SJCRH30 (cell line): ENCODE measurements at places on chromosomes 2 and 18. TPM values are rescaled to one million over a fixed set of nuclear protein-coding genes. Genes with fewer than 3 reads are reported as not detected.

Gene ABCG8
- total RNA-seq = 0.04 TPM in 1 of 2 replicates, not detected in the other

Gene SCYGR4
- total RNA-seq = not detected in 2 replicates

Gene GALR1
- total RNA-seq = not detected in 2 replicates

Gene ZSWIM2
- total RNA-seq = not detected in 2 replicates

Gene CCBE1
- not detected in 2 replicates for total RNA-seq

Gene SLC8A1
- 27.1 and 27.7 TPM in 2 replicates for total RNA-seq

Gene FAM237A
- total RNA-seq = not detected in 2 replicates

Gene UGT1A10
- total RNA-seq = not detected in 2 replicates

Gene KLHL14
- total RNA-seq = 0.05 TPM in 1 of 2 replicates, not detected in the other

Gene ATP8B1
- total RNA-seq = not detected in 2 replicates

Gene TAF4B
- total RNA-seq = 10.1 and 10.3 TPM in 2 replicates

Gene RIT2
- not detected in 2 replicates for total RNA-seq

Gene TTR
- not detected in 2 replicates for total RNA-seq

Gene CLEC4F
- total RNA-seq = not detected in 2 replicates

Gene NCKAP5
- total RNA-seq = not detected in 2 replicates

Gene NEB
- total RNA-seq = 64.0 and 74.9 TPM in 2 replicates

Gene CD207
- total RNA-seq = 0.08 TPM in 1 of 2 replicates, not detected in the other

Gene FOXI3
- total RNA-seq = not detected in 2 replicates

Gene C2orf78
- total RNA-seq = not detected in 2 replicates

Gene RAB31
- total RNA-seq = 7.1 and 8.1 TPM in 2 replicates

Gene KLHL29
- 30.8 and 34.1 TPM in 2 replicates for total RNA-seq

Gene EHD3
- not detected in 2 replicates for total RNA-seq

Gene RFX8
- 0.06 and 0.43 TPM in 2 replicates for total RNA-seq

Gene CIDEA
- not detected in 2 replicates for total RNA-seq

Gene EML4
- total RNA-seq = 117 and 128 TPM in 2 replicates

Gene VWA3B
- total RNA-seq = not detected in 2 replicates

Gene TANC1
- 13.5 and 15.1 TPM in 2 replicates for total RNA-seq

Gene MSH6
- 270 and 280 TPM in 2 replicates for total RNA-seq

Gene CROCC2
- total RNA-seq = 0.15 and 0.26 TPM in 2 replicates

Gene MFSD2B
- total RNA-seq = 0.05 TPM in 1 of 2 replicates, not detected in the other

Gene FAM110C
- not detected in 2 replicates for total RNA-seq

Gene MLPH
- total RNA-seq = 0.14 TPM in 1 of 2 replicates, not detected in the other

Gene IL36A
- not detected in 2 replicates for total RNA-seq

Gene DCDC2C
- not detected in 2 replicates for total RNA-seq

Gene ACTR2
- 109 and 122 TPM in 2 replicates for total RNA-seq

Gene TSPYL6
- total RNA-seq = 0.03 and 0.10 TPM in 2 replicates

Gene UGT1A5
- total RNA-seq = not detected in 2 replicates

Gene GREB1
- 0.12 and 0.38 TPM in 2 replicates for total RNA-seq

Gene KIF1A
- total RNA-seq = 3.7 and 4.0 TPM in 2 replicates

Gene GPC1
- 73.9 and 78.1 TPM in 2 replicates for total RNA-seq

Gene MAPK4
- total RNA-seq = not detected in 2 replicates

Gene MTCL1
- total RNA-seq = 9.6 and 9.8 TPM in 2 replicates

Gene KCNS3
- total RNA-seq = 90.2 and 98.4 TPM in 2 replicates

Gene ADD2
- 0.08 and 0.13 TPM in 2 replicates for total RNA-seq

Gene OR6B3
- not detected in 2 replicates for total RNA-seq

Gene MYL12B
- total RNA-seq = 106 and 118 TPM in 2 replicates

Gene ELOA2
- 0.06 TPM in 1 of 2 replicates, not detected in the other for total RNA-seq

Gene PCARE
- 0.02 TPM in 1 of 2 replicates, not detected in the other for total RNA-seq

Gene DAW1
- 0.08 TPM in 1 of 2 replicates, not detected in the other for total RNA-seq

Gene SAG
- not detected in 2 replicates for total RNA-seq

Gene CXCR1
- total RNA-seq = not detected in 2 replicates

Gene ANKRD36C
- total RNA-seq = 16.6 and 28.8 TPM in 2 replicates

Gene ELP2
- 53.8 and 72.2 TPM in 2 replicates for total RNA-seq
